ENCODE measurements at places on chromosomes 5 and 9. TPM values are rescaled to one million over a fixed set of nuclear protein-coding genes. Genes with fewer than 3 reads are reported as not detected.

DNA sequence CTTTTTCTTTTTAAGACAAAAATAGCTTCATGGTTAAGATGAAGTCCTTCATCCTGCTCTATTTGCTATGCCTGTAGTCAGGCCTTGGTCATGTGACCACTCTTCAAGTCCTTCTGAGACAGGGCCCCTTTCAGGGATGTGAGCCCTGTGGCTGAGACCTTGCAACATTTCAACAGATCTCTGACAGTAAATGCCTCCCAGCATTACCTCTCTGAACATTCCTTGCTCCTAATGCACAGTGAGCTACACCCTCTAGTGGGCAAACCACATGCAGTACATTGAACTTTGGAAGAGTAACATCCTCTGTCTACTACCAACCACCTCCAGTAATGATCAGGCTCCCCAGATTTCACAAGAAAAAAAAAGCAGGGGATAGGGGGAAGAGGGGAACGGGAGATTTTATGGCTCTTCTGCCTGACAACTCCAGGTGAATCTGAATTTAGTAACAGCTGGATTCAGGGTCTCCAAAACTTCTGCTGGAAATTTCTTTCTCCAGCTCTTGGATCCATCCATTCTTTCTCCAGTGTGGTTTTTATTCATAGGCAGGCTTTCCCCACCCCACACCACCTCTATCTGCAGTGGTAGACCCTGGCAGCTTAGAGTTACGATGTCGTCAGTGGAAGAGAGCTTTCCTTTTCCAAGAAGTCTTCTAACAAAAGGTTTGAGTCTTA, 8.9 kb upstream of the FBXO38 start:
- DNase-seq = peak; percentile 78

DNA sequence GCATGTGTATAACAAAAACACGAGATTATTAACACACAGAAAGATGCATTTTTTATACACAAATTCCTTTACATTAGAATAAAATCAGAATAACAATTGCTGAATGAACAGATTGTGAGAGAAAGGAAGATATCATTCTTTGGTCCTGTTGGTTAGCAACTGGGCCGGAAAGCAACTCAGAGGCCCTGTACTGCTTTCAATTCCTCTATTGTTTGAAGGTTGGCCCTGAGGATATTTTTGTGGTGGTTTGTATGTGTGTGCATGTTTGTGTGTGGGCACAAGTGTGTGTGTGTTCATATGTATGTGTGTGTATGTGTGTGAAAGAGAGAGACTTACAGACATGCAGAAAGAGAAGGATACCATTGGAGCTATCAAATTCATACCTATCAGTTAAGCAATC, 356.8 kb upstream of the DMAC1 start:
- no peak for DNase-seq

DNA sequence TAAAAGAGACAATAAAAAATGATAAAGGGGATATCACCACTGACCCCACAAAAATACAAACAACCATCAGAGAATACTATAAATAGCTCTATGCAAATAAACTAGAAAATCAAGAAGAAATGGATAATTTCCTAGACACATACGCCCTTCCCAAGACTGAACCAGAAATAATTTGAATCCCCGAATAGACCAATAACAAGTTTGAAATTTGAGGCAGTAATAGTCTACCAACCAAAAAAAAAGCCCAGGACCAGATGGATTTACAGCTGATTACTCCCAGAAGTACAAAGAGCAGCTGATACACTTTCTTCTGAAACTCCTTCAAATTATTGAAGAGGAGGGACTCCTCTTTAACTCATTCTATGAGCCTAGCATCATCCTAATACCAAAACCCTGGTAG, 128.1 kb downstream of the DMRTA1 start:
- DNase-seq = no peak

- no peak for DNase-seq
Observed at GRCh38 chr9:85524531-85524930, 217.2 kb downstream of the AGTPBP1 start.

GRCh38 chr9:78902051-78902450, 605.1 kb downstream of the PSAT1 start:
- no peak for DNase-seq

GRCh38 chr9:92140074-92140753, 25.0 kb upstream of the SPTLC1 start:
- peak; percentile 46 for DNase-seq

DNA sequence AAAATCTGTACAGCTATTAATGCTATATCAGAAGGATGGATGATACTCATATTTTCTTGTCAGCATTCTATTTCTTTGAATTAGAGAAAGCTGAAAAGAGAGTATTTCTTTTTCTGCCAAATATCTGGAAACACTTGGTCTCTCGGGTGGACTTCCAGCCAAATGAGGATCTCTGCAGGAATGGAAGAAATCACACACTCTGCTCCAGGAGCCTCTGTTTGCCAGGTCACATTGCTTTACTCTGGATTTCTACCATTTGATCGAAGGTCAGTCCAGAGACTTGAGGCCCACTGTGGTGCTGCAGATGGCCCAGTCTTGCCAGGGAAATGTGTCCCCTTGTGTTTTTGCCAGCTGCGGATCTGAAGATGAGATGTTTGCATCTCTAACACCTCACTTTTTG, 154.1 kb downstream of the PCSK1 start:
- DNase-seq = no peak

DNA sequence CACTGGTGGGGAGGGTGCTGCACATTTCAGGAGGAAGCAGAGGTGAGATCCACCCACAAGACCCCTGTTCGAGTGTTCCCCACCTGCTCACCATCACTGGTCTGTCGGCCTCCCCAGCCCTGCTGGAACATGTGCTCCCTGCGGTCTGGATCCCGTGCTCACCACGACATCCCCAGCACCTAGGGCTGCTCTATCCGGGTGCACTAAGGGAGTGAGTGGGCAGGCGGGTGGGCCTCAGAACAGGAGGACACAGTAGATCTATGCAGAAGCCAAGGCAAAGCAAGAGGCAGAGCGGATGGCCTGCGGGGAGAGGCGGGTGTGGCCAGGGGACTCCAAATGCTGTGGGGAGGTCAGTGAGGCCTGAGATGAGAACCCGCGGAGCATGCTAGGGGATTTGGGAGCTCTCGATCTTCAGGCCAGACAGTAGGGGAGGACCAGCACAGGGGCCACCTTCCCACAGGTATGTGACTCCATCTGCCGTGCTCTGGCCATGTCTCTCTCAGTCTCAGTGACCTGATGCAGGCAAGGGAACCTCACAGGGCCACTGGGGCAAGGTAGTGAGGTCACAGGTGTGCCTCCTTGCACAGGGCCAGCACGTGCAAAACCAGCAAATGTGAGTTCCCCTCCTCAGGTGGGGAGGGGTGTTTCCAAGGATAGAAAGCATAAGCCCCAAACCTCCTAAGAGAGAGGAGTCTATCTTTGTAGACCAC, 134.2 kb downstream of the ZNF354C start:
- no peak for DNase-seq

DNA sequence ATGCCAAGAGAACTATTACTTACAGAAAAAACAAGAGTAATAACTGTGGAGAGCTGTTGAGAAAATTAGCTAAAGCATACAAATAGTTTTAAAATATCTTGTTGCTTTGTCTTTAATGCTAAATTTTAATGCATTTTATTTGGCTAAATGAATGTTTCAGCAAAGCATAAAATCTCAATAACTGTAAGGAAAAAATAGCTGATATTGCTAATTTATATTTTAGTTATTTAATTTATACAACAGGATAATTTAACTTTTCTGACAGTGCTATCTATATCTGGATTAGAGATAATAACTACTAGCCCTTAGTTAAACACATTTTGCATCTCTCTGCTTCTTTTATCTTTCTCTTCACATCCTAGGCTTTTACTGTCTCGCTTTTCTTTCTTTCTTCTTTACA, 1014.9 kb upstream of the COX7C start:
- DNase-seq = no peak

DNA sequence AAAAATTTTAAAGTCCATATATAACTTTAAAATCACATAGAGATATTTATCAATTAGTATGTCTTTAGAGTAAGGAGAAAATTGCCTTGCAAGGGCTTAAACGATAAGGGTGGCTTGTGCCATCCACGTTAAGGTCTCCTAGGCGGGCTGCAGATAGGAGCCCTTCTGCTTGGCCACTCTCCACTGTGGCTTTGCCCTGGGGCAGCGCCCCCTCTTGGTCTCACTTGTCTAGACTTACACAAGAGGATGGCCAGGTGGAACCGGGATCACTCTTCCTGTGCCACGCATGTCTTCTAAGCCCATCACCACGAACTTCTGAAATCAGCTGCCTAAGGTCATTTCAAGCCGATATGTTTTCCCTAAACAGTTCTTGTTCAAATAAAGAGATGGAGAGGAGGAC, 2.9 kb downstream of the FPGS start:
- peak; percentile 16 for DNase-seq

DNA sequence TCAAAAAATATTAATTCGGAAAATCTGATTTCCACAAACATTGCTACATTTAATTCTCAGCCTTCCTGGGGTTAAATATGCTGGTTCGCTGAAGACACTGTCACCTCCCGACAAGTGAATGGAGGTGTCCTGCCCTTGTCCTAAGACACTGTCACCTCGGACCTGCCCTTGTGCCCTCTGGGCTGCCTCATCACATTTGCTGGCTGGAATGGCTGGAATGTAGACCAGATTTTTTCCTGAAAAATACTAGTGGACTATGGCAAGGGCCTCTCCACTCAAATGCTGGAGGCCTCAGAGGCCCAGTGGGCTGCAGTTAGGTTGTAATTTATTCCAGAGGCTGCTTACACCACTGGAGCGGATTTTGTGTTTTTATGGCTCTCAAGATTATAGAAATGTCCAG, 28.2 kb downstream of the CACNA1B start:
- no peak for DNase-seq

- no peak for DNase-seq
Observed at GRCh38 chr5:179923436-179923835, 15.7 kb upstream of the TBC1D9B start.

- DNase-seq = no peak
Observed at GRCh38 chr5:135598691-135599395, 20.1 kb upstream of the CXCL14 start.

- DNase-seq = no peak
Observed at GRCh38 chr5:151002681-151003502, 17.5 kb upstream of the GPX3 start.

GRCh38 chr5:106189121-106189809, 1481.5 kb downstream of the EFNA5 start:
- no peak for DNase-seq

DNA sequence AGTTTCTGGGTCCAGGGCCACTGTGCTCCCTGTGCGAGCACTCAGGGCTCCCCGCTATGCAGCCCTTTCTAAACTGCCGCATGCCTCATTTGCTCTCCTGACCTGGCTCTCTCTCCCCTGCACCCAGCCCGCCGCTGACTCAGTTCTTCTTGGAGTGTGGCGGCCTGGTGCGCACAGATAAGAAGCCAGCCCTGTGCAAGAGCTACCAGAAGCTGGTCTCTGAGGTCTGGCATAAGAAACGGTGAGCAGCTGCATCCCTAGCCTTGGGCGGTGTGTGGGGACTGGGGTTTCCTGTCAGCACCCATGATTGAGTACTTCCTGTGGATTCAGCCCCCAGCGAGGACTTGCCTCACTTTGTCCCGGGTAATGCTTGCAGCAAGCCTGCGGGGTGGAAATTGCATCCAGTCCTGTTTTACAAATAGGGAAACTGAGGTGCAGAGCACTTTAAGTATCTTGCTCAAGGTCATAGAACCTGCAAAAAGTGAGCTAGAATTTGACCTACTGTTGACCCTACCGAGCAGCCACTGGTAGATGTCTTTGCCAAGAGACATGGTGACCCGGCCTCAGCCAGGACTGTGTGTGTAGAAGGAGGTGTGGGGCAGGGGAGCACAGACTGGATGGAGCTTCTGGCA, 27.9 kb downstream of the USP20 start:
- no peak for DNase-seq

DNA sequence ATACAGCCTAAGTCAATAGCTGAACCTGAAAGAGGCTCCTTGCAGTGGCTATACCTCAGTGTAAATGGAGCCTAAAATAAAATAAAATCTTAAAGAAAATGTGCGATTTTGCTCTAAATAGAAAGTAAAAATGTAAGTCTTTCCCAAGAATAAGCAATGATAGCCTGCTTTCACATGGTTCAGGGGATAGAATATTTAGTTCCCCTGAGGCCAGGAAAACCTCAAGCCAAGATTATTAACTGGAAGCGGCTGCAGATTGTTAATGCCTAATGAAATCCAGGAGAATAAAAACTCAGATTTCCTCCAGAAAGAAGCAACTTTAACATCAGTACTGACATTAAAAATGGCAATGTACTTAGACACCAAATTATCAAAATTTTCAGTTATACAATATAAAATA, 463.7 kb downstream of the CYLC2 start:
- no peak for DNase-seq

- DNase-seq = no peak
Observed at GRCh38 chr5:88833371-88834130, 49.4 kb downstream of the MEF2C start.

Gene KCNT1
- not detected for total RNA-seq

Gene CDC25C
- 0.35 TPM for total RNA-seq

Gene KCNN2
- total RNA-seq = not detected

Gene ADAMTS12
- total RNA-seq = 6.3 TPM

Gene DMGDH
- 4.5 TPM for total RNA-seq

Gene RARS1
- total RNA-seq = 153 TPM
